ENCODE measurements at places on chromosomes 11 and 22.

DNA sequence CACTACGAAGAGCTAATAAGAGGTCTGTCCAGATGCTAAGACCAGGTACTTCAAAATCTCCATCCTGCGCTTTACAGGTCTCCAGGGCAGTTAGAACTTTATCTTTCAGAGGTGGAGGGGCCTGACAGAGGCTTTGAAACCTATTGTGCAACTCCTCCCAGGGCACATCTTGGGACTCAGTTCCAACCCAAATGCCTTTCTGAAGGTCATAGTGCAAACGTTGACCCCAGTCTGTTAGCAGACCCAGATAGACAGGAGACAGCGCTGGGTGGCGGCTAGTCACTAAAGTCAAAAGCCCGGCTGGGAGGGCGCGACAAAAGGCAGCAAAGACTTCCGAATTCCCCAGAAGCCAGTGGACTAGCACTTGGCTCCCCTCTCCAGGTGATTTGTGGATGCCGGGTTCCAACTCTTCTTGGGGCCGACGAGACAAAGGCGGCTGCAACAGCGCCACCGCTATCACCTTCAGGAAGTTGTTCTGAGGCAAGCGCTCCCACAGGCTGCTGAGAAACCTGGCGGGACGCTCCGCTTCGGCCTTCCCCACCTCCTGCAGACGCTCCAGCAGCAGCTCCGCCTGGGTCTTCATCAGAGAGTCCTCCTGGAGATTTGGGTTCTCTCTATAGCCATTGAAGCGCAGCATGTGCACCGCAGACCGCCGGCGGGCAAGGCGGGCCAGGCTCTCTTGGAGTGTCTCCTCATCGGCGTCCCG lies 728 bp downstream of the FANCF start:
- peak; percentile 59 for DNase-seq

DNA sequence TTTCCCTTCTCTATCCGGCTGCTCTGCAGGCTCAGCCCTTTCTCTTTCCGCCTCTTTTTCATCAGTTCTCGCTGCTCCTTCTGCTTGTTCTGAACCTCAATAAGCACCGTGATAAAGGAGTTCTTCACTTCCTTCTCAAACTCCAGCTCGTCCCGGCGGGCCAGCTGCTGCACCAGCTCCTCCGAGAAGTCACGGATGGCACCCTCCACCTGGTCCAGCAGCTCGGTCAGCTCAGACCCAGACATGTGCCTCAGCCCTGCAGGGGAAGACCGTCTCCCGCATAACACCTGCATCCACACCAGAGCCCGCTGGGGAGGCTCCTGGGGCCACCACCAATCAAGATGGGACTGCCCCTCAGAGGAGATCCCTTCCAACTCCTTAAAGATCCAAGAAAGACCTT lies 40.2 kb downstream of the FEZ1 start:
- no peak for DNase-seq

GRCh38 chr22:46363611-46364321 lies 28.3 kb downstream of the TRMU start:
- DNase-seq = no peak

DNA sequence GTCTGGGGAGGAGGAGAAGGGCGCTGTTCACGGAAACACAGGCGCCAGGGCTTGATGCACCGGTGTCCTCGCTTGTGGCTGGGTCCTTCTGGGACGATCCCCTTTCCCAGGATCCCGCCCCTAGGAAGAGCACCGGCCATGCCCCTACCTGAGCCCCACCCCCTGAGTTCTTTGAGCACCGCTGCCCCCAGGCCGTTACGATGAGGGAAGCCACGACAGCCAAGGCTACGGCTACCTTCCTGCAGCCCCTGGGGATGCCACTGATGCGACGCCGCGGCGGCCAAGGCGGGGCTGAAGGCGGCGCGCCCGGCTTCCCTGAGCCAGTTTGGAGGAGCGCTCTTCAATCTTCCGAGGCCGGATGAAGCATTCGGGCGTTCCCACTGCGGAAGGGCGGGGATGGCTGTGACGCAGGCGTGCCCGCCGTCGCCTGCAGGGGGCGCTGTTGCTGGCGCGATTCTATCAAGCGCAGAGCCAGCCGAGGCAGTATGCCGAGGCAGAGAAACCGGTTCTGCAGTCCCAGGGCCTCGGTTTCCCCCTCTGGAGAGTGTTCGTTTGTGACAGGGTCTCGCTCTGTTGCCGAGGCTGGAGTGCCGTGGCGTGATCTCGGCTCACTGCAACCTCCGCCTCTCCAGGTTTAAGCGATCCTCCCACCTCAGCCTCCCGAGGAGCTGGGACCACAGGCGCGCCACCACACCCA lies 9.7 kb upstream of the NEFH start:
- peak; percentile 58 for DNase-seq

- peak; percentile 47 for DNase-seq
Observed at GRCh38 chr22:44191036-44191454, 10.3 kb downstream of the PARVG start.

DNA sequence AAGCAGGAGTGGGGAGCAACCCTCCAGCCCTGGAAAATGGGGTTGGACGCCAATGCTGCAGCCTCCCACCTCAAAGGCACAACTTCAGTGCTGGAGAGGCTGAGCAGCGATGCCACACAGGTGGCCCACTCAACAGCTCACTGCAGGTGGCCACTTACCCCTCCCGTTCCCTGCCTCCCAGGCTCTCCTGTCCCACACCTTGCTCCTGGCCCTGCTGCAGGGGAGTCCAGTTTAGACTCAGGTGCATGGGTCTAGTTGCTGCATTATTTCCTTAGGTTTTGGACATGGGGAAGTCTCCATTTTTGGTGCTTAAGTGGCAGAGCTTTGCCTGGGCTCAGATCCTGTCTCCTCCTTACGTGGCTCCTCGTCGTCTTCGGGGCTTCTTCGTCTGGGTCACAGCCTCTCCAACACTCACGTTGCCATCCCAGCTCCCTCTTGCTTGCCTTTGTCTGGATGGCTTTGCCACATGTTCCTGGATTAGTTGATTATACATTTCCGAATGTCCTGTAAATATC lies 898.3 kb downstream of the BRD1 start:
- DNase-seq = no peak

- DNase-seq = no peak
Observed at GRCh38 chr22:23511627-23512347, 68.3 kb downstream of the IGLL1 start.

DNA sequence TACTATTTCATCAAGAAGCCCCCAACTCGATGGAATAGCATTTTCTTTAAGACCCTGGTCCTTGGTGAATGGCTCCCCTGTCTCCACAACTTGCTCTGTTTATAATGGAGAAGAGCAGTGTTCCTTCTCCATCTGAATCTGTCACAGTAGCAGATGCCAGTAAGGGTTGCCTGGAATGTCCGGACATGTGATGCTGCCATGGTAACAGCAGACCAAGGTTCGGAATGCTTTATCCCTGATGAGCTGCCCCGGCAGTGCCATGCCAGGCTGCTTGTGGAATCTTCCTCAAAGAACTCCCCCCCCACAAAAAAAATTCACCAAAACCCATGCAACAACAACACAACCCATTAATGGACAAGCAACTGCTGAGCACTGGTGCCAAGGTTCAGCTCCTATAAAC lies 72.5 kb downstream of the KCNC1 start:
- DNase-seq = no peak

DNA sequence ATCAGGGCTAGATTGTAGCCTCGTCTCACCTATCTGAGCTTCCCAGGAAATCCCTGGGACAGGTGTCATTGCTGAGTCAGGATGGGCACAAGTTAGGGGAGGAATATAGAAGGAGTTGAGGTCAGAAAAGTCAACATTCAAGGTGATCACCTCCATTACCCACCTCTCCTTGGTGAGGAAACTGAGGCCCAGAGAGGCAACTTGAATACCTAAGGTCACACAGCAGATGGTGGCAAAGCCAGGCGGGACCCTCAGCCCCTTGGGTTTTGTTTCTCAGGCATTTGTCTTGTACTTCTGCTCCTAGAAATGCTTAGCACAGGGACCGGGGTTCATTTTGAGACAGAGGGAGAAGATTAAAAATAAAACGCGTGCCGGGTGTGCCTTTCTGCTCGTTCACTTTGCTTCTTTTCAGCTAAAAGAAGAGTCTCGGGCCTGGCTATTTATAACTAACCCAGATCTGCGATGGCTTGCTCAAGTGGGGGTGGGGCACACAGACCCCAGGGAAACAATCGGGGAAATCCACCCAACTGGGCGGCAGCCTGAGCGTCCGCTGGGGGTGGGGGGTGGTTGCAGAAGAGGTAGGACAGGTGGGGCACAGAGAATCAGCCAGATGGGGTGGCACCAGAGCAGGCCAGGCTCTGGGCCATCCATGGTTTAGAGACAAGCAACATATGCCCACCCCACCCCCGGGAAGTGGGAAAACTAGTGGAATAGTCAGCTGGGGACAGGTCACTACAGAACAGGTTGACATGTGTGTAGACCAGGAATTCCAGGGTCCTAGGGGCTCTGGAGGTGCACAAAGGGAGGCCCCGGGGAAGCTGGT lies 3.9 kb upstream of the GNAZ start:
- no peak for DNase-seq

- no peak for DNase-seq
Observed at GRCh38 chr11:16867097-16867496, 128.7 kb downstream of the C11orf58 start.

DNA sequence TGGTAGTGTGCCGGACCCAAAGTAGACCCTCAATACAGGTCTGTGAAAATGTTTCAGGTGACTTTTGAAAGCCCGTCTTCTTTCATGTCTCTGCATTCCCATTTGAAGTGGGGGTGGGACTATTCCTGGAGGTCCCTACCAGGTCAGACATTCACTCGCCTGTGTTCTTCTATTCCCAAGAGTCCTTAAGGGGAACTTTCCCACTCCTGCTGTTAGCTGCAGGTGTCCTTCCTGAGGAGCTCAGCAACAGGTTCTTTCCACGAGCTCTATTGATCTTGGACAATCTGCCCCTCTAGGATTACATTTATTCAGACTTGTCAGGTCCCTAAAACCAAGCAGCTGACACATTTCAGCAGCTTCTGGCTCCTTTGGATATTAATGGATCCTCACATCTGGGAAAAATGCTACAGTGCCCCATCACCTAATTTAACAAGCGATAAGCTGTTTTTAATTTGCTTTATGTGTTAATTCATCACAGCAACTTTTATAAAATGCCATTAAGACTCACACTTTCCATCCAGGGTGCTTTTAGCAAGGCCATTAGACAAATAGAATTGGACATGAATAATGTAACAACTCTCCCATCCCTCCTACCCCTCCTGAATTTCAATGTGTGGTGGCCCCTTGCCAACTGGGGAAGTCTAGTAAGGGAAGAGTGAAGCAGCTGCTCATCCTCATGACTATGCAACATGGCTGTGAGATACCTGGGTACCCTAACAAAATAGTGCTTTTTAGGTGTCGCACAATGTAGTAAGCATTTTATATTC lies 259.5 kb upstream of the CCDC90B start:
- DNase-seq = no peak

GRCh38 chr11:47257517-47258316 lies at the start of gene NR1H3:
Gene NR1H3 (plus strand): TSS chr11:47257996. CDS start chr11:47259217, 1,221 bp downstream.
- no peak for DNase-seq

GRCh38 chr11:94142308-94143281 lies 14.0 kb downstream of the PANX1 start:
- DNase-seq = no peak

GRCh38 chr11:48019595-48019994 lies 39.2 kb downstream of the PTPRJ start:
- DNase-seq = no peak

- DNase-seq = no peak
Observed at GRCh38 chr11:3003396-3004231, 11.5 kb upstream of the NAP1L4 start.

GRCh38 chr11:14414470-14415461 lies 55.8 kb upstream of the RRAS2 start:
- DNase-seq = peak; percentile 71

- DNase-seq = no peak
Observed at GRCh38 chr11:10096987-10097386, 197.0 kb downstream of the SBF2 start.

- no peak for DNase-seq
Observed at GRCh38 chr22:30455075-30455840, 16.6 kb downstream of the SEC14L3 start.

- no peak for DNase-seq
Observed at GRCh38 chr11:76574406-76574805, 96.1 kb downstream of the LRRC32 start.

DNA sequence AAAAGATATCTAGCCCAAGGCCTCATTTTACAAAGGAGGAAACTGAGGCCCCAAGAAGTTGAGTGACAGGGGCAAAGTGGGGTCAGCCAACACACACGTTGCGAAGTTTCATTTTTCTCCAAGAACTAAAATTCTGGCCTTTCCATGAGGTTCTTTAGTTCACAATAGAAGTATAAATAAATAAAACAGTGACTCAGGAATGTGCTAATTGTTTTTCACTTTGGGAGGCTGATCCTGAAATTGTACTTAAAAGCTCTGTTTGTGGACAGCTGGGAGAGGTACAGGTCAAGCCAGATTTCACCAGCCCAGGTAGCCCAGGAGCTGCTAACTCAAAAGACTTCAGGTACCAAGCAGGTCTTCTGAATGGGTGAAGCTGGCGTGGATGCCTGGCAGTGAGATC lies 105.2 kb downstream of the TRAF6 start:
- DNase-seq = no peak

- no peak for DNase-seq
Observed at GRCh38 chr11:27319072-27319471, 43.9 kb downstream of the CCDC34 start.

DNA sequence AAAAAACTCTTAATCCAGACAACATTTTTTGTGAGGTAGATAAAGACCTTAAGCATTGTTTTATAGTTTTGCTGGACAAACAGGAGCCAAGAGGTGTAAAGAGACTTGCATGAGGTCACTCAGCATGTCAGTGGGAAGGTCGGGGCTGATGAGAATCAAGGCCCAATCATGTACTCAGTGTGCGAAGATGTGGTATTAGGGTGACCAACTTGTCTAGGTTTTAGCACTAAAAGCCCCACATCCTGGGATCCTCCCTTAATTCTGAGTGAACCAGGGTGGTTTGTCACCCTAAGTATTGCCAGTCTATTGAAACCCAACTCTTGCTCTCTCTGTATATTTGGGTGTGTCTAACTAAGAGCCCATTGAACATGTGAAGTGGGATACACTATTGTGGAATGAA lies 19.5 kb upstream of the SORL1-AS1 start:
- DNase-seq = no peak

- DNase-seq = no peak
Observed at GRCh38 chr22:38017272-38017920, 33.0 kb upstream of the SOX10 start.

DNA sequence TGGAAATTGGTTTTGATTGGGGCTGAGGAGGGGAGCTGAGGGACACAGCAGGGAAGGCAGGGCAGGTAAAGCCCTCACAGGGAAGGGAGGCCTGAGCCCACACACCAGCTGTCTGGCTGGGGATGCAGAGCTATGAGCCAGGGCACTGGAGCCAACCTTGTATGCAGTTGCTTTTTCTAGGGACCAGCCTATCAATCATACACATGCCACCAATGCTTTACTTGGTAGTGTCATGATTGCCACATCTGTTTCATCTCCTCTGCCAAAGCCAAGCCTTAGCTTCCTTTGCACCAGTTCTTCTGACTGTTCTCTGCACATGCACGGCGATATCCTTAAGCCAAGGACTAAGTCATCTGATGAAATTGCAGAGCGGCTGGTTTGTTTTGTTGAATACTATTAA lies 207.1 kb upstream of the PLET1 start:
- no peak for DNase-seq

DNA sequence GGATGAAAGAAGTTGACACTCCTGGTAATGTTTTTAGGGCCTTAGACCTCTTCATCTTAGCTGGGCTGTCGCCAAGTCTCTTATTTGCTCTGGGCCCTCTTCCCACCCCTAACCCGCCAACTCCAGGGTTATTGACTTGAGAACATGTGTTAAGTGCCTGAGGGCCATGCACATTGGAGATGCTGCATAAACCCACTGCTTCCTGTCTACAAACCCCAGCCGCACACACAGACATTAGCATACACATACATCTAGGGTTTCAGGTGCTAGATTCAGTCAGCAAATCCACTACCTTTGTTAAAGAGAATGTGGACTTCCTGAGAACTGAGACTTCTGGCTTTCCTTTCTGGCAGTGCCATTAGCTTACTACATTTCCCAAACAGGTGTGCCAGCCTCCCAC lies 817 bp downstream of the PANX3 start:
- DNase-seq = no peak

Data from stimulated activated naive CD4-positive, alpha-beta T cell treated with Interleukin-2 at 50 U/mL for 16 hours (primary cell).